Naive B cell (primary cell): ENCODE measurements at places on chromosomes 1 and 21.

GRCh38 chr1:26786437-26787380 is 1.0 kb upstream of the PIGV start:
- H3K36me3 ChIP-seq: no peaks in the 10 kb centered on the region
- peak; percentile 7 for DNase-seq
- H3K4me3 ChIP-seq: peak overlapping the region; percentile 99
- no peaks in the 10 kb centered on the region for H3K27me3 ChIP-seq
- H3K4me1 ChIP-seq: peaks cover 50% of the 10 kb centered on the region
- H3K27ac ChIP-seq: peak overlapping the region; percentile 99

DNA sequence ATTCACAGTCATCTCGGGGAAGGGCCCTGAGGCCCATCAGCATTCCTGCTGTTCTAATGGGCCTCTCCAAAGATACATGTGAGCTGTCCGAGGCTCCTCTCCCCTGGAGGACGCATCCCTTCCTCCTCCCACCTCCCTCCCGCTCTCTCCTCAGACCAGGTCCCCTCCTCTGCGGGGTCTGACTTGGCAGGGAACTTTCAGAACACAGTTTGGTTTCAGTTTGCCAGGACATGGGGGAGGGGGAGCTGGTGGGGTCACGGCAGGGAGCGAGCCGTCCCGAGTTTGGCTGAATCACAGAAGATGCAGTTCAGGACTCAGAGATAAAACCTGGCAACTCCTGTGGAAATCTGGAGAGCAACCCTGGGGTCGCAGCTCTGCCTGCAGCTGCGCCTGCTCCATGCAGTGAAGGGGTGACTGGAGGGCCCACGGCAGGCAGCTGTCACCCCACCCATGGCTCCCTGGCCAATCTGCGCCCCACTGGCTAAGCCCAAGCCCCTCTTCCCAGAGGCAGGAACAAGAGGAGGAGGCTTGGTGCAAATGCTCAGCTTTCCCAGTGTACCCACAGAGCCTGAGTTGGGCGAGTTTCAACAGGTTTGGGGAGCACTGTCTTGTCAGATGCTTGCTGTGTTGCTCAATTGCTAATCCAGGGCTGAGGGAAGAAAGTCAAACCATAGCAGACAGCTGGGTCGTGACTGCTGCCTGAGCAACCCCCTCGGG is 5.7 kb downstream of the WNT4 start:
- H3K27me3 ChIP-seq: peaks cover 56% of the 10 kb centered on the region
- H3K4me3 ChIP-seq: no peak overlapping the region
- DNase-seq: no peak

DNA sequence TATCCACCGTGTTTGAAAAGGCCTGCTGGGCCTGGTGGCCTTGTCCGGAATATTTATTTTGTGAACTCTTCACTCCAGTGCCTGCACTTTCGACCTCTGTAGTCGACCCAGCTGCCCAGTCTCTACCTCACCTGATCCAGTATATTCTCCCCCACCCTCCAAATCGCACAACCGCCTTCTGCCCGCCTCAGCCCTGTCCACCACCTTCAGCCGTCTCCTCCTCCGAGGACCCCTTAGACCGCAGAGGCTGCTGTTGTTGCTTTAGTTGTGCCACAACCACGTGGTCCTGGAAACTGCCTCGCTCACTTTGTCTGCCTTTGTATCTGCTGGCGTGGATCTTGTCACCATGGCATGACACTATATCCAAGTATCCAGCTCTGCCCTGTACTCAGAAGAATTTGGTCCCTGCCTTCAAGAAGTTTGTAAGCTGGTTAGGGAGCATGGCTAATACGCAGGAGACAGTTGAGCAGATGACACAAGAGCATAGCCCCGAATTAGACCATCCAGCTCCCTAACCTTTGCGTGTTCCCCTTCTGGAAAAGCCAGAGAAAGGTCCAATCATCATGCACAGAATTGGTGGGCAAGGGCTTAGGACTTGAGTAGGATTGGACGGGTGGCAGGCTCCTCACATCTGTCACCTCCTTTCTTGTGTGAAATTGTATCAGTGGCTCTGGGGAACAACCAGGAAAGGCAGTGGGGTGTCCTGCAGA is 1.5 kb downstream of the PHGDH start:
- peaks cover 20% of the 10 kb centered on the region for H3K4me1 ChIP-seq
- no peaks in the 10 kb centered on the region for H3K36me3 ChIP-seq
- no peak overlapping the region for H3K27ac ChIP-seq
- peaks cover 4% of the 10 kb centered on the region for H3K27me3 ChIP-seq

GRCh38 chr21:31278511-31279130 is 65.4 kb downstream of the TIAM1 start:
- DNase-seq: no peak
- H3K36me3 ChIP-seq: peaks cover 1% of the 10 kb centered on the region
- H3K4me1 ChIP-seq: no peaks in the 10 kb centered on the region
- no peak overlapping the region for H3K27ac ChIP-seq
- H3K4me3 ChIP-seq: no peak overlapping the region

GRCh38 chr1:161503394-161503748 is 1.9 kb upstream of the FCGR2A start:
- no peaks in the 10 kb centered on the region for H3K36me3 ChIP-seq
- no peak for DNase-seq
- H3K27ac ChIP-seq: no peak overlapping the region
- no peak overlapping the region for H3K4me3 ChIP-seq

DNA sequence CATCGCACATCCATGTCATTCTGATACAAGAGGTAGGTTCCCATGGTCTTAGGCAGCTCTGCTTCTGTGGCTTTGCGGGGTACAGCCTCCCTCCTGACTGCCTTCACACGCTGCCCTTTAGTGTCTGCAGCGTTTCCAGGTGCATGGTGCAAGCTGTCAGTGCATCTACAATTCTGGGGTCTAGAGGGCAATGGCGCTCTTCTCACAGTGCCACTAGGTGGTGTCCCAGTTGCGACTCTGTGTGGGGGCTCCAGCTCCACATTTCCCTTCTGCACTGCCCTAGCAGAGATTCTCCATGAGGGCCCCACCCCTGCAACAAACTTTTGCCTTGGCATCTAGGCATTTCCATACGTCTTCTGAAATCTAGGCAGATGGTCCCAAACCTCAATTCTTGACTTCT is 138.2 kb upstream of the BRINP3 start:
- no peak overlapping the region for H3K4me3 ChIP-seq
- no peaks in the 10 kb centered on the region for H3K4me1 ChIP-seq
- H3K27me3 ChIP-seq: no peaks in the 10 kb centered on the region
- H3K27ac ChIP-seq: no peak overlapping the region
- no peak for DNase-seq

- H3K36me3 ChIP-seq: peaks cover 12% of the 10 kb centered on the region
- H3K27me3 ChIP-seq: peaks cover 10% of the 10 kb centered on the region
- peaks cover 14% of the 10 kb centered on the region for H3K4me1 ChIP-seq
- DNase-seq: peak; percentile 28
- peak overlapping the region; percentile 87 for H3K27ac ChIP-seq
- H3K4me3 ChIP-seq: peak overlapping the region; percentile 92
Observed at GRCh38 chr1:227728059-227728891, 6.8 kb downstream of the JMJD4 start.

- H3K27me3 ChIP-seq: peaks cover 13% of the 10 kb centered on the region
- no peak overlapping the region for H3K4me3 ChIP-seq
- no peak for DNase-seq
- no peaks in the 10 kb centered on the region for H3K4me1 ChIP-seq
- no peaks in the 10 kb centered on the region for H3K36me3 ChIP-seq
Observed at GRCh38 chr1:42142894-42143675, 10.1 kb upstream of the GUCA2B start.

DNA sequence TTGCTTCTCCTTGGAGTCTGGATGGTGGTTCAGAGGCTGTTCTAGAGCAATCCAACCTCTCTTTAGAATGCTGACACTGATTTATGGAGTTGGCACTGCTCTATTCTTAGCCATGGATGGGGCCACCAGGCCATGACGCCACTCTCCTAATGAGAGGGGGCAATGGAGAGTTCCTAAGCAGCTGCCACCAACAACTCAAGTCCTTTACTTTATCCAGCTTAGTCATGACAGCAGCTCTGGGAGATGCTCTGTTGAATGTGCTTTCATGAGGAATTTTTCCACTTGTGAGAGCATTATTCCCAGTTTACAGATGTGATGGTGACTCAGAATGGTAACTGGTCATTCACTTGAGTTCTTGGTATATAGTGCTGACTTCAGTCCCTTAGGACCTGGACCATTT is 366.3 kb downstream of the HHAT start:
- H3K4me1 ChIP-seq: peaks cover 12% of the 10 kb centered on the region
- no peaks in the 10 kb centered on the region for H3K36me3 ChIP-seq
- H3K27ac ChIP-seq: no peak overlapping the region
- no peak overlapping the region for H3K4me3 ChIP-seq

- DNase-seq: no peak
- H3K36me3 ChIP-seq: no peaks in the 10 kb centered on the region
- no peaks in the 10 kb centered on the region for H3K4me1 ChIP-seq
Observed at GRCh38 chr1:81186261-81186660, 614.5 kb upstream of the ADGRL2 start.

GRCh38 chr1:174262349-174263241 is 103.3 kb downstream of the RABGAP1L start:
- H3K4me3 ChIP-seq: peak overlapping the region; percentile 68
- peak overlapping the region; percentile 33 for H3K27ac ChIP-seq
- H3K4me1 ChIP-seq: peaks cover 7% of the 10 kb centered on the region

GRCh38 chr1:201248721-201249559 is 34.4 kb upstream of the PKP1 start:
- H3K27ac ChIP-seq: no peak overlapping the region
- no peaks in the 10 kb centered on the region for H3K36me3 ChIP-seq
- H3K27me3 ChIP-seq: peaks cover 31% of the 10 kb centered on the region
- peaks cover 2% of the 10 kb centered on the region for H3K4me1 ChIP-seq

DNA sequence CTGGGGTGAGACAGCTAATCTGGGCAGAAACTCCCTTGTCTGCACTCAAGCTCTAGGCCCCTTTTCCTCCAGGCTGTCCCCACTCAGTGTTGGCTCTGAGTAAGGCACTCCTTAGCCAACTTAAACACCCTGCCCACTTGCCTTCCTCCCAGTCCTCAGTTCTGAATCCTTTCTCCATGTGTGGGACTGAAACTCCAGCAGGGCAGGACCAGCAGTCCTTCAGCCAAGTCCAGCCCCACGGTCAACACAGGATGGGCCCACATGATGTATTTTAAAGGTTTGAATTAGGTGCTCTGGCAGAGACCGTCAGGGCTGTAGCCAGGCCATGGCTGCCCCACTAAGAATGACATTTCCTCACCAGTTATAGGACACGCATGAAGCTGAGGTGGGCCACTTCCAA is 107.8 kb downstream of the EDEM3 start:
- DNase-seq: no peak
- H3K27me3 ChIP-seq: peaks cover 22% of the 10 kb centered on the region
- H3K36me3 ChIP-seq: peaks cover 6% of the 10 kb centered on the region
- no peaks in the 10 kb centered on the region for H3K4me1 ChIP-seq
- H3K27ac ChIP-seq: no peak overlapping the region
- H3K4me3 ChIP-seq: no peak overlapping the region

DNA sequence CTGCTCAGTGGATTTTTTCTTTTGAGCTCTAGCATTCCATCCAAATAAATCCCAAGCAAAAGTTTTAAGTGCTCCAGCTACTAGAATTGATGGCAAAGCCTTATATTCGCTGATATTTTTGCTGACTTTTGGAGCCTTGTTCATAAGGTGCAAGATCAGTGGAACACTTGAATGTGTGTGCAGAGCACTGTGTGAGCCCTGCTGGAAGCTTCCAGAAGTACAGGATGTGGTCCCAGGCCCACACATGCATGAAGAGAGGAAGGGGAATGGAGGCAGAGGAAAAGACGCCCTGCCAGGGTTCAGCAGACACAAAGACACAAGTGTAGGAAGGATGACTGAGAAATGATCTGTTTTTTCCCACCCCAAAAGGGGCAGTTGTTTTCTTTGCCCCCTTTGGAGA is 169.4 kb downstream of the KCNJ6 start:
- H3K4me1 ChIP-seq: peaks cover 3% of the 10 kb centered on the region
- no peak for DNase-seq
- H3K36me3 ChIP-seq: no peaks in the 10 kb centered on the region
- H3K27me3 ChIP-seq: no peaks in the 10 kb centered on the region
- no peak overlapping the region for H3K4me3 ChIP-seq

GRCh38 chr1:171486048-171486519 is 754 bp downstream of the PRRC2C start:
- H3K27ac ChIP-seq: peak overlapping the region; percentile 100
- H3K27me3 ChIP-seq: no peaks in the 10 kb centered on the region
- H3K4me1 ChIP-seq: peaks cover 58% of the 10 kb centered on the region
- H3K4me3 ChIP-seq: peak overlapping the region; percentile 95

- no peaks in the 10 kb centered on the region for H3K4me1 ChIP-seq
- no peak overlapping the region for H3K4me3 ChIP-seq
- H3K27me3 ChIP-seq: peaks cover 38% of the 10 kb centered on the region
- H3K27ac ChIP-seq: peak overlapping the region; percentile 79
Observed at GRCh38 chr1:207973898-207974568, 63.1 kb upstream of the CD34 start.

DNA sequence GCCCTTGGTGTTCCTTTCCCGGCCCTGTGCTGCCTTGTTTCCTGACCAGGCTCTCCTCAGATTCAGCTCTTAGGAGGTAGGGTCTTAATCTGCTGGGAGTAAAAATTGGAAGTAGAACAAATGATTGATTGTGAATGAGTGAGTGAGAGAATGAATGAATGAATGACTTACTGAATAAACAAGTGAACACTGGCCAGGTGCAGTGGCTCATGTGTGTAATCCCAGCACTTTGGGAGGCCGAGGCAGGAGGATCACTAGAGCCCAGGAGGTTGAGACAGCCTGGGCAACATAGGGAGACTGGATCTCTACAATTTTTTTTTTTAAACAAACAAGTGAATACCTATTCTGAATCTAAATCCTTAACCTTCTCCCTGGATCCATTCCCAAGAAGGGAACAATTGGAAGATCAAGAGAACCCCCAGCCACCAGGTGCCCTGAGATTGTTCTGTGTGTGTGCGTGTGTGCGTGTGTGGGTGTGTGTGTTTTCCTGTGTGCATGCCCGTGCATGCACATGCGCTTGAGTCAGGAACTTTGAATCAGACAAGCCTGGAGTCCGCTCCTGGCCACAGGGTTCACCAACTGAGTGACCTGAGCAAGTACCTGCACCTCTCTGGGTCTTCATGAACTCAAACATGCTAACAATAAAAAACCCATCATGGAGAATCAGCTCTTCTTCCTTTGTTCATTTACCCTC is 24.3 kb upstream of the CITED4 start:
- no peak overlapping the region for H3K4me3 ChIP-seq
- peaks cover 5% of the 10 kb centered on the region for H3K4me1 ChIP-seq
- no peak for DNase-seq
- H3K36me3 ChIP-seq: peaks cover 8% of the 10 kb centered on the region
- no peak overlapping the region for H3K27ac ChIP-seq

DNA sequence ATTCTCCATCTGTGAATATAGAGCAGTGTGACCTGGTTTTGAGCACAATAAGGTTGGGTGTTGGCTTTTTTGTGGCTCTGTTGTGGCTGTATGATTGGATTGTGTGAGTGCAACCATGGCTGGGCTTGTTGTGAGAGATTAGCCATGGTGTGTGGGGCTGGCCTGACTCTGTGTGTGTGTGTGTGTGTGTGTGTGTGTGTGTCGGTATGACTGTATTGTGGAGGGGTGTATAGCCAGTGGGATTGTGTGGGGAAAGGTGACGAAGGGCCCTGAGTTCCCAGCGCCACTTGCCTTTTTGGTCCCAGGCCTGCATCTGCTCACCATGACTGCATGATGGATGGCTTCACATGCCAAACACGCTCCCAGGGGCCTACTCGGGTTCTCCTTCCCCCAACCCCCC is 5.9 kb upstream of the SLC6A9 start:
- no peaks in the 10 kb centered on the region for H3K27me3 ChIP-seq
- H3K27ac ChIP-seq: no peak overlapping the region
- no peak overlapping the region for H3K4me3 ChIP-seq
- no peaks in the 10 kb centered on the region for H3K4me1 ChIP-seq

- H3K36me3 ChIP-seq: peaks cover 15% of the 10 kb centered on the region
- H3K27ac ChIP-seq: peak overlapping the region; percentile 96
- peak overlapping the region; percentile 86 for H3K4me3 ChIP-seq
- H3K27me3 ChIP-seq: no peaks in the 10 kb centered on the region
- H3K4me1 ChIP-seq: peaks cover 77% of the 10 kb centered on the region
- DNase-seq: peak; percentile 46
Observed at GRCh38 chr21:42527489-42528158, 14.0 kb downstream of the SLC37A1 start.
